ENCODE measurements at places on chromosomes 11 and 22.

DNA sequence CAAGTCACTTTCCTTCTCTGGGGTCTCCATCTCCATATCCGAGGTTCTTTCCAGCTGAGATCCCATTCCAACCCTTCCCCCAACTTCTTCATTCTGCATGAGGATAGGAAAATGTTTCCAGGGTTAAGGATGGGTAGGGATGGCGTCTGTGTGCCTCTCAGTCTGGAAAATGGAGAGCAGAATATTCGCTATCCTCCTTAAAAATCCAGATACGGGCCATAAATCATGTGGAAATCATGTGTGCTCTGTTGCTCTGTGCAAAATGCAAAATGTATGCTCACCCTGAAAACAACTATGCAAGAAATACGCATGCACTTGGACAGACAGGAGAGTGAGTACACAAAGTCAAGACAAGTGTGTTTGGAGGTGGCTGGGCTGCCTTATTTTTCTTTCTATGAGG lies 3.2 kb downstream of the CREB3L1 start:
- no peak for DNase-seq

DNA sequence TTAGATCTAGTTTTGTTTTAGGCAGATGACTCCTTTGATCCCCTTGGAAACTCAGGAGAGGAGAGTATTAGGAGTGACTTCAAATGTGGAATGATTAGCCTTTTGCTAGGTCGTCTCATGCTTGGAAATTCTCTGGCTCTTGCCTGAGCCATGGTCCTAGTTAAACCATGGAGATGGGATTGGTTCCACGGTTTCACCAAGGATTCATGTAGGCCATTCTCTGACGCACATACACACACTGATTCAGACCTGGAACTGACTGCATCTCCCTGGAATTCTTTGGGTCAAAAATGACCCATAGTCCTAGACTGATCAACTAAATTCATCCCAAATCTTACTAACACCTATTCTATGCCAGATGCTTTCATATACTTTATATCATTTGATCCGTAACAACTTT lies 56.5 kb downstream of the POLD3 start:
- DNase-seq = no peak

DNA sequence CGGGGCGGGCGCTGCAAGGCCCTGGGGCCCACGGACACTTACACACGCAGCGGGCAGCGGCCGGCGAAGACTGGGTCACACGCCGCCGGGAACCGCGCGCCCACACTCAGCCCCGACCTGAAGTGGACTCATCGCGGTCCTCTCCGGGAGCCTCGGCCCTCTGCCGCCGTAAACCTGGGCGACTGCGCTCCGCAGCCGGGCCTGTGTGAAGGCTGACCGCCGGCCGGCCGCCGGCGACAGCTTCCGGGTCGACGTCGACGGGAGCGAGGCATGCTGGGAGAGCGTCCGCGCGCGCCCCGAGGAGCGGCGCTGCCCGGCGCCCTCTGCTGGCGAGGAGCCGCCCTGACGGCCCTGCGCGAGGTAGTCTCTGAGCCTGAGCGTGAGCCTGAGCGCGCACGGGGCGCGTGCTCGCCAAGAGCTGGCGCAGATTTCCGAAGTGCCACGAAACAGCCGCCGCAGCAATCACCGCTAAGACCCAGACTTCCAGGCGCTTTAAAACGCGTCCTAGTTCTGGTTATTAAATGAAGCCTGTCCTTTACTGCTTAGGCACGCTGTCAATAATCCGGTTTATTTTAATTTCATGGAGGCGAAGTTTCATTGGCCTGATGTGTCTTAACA lies at the start of gene SNX19:
Gene SNX19, minus strand, starts transcription at position 242 of the 618 bp plus-strand sequence. CDS start 540 bp downstream, outside the sequence.
- peak; percentile 89 for DNase-seq

DNA sequence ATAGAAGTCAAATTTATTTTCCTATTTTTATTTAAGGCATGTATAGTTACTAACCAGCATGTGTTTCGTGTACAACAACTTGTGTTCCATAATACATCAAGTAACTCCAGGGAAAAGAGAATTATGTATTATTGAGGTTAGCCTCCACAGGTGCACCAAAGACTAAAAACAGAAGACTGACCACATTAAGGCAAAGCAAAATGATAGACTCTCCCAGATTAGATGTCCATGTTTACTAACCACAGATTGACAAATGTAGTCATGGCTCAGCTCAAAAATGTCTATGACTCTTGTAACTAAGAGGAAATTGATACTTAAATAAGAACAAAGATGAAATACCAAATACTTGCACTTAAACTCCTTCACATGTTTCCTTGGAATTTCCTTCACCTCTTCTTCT lies 238.5 kb downstream of the METTL15 start:
- DNase-seq = no peak

DNA sequence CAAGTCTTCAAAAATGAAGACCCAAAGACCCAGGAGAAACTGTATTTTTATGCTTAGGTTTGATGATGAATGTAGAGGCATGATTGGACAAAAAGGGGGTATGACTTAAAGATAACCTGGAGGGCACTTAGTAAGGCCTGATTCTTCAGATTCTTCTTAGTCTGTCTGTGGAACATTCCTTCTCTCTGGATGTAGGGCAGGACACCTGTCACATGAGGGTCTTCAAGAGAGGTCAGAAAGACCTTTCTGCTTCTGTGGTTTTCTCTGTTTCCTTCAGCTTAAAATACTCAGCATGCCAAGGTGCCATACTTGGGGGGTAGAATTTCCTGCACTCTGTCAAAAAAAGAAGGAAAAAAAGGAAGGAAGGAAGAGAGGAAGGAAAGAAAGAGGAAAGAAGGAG lies 78.1 kb downstream of the BLID start:
- DNase-seq = no peak

GRCh38 chr11:47254386-47254785 lies 3.4 kb upstream of the NR1H3 start:
- DNase-seq = no peak

DNA sequence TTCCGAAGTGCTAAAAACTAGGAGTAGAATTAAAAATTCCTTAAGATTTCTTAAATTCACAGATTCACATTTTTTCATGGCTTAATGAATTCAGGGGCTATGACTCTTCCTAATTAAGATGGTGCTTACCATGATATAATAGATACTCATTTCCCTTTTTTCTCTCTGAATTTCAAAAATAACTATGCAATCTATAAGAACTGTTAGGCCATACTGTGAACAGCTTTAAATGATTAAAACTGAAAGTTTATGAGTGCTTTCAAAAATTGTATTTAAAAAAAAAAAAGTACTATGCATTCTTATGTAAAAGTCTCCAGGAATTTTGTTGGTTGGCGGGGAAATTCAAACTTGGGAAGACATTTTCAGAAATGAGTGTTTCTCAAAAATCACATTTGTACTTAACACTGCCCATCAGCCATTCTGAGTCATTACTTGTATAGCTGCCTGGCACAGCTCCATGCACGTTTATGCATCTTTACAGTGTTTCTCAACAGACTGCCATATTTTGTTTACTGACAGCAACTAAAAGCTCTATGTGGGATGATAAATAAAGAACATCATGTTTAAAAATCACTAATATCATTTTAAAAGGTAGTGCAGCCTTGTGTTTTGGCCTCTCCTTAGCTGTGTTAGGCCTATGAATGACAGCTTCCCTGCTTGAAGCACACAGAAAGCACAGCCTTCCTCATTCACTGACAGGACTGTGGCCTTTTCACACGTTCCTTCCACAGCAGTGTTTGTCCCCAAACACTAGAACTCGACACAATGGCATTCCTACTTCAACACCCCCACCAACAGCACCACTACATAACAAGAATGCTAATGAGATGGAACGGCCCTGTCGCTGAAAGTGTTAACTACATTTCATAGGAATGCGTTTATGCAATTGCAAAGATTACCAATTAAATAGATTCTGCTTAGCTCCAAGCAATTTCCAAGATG lies 131.4 kb downstream of the DCDC1 start:
- DNase-seq = no peak

GRCh38 chr11:111393096-111393495 lies 14.0 kb upstream of the POU2AF1 start:
- DNase-seq = no peak

GRCh38 chr11:12862696-12863469 lies 146.2 kb upstream of the RASSF10 start:
- peak; percentile 74 for DNase-seq

DNA sequence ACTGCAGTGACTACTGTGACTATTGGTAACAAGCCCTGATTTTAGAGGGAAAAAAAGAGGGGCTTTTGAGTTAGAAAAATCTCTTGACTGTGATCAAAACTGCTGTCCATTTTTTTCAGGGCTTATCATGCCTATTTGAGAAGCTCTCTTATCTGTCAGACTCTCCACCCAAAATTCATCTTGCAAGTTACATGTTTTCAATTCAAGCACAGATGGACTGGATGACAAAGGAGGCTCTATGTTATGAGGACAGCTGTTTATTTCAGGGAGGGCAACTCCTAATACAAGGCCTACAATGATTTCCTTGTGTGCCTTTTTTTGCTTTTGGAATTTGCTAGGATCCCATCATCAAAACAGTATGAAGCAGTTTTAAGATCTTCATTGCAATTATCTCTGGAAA lies 35.2 kb upstream of the USP47 start:
- no peak for DNase-seq

GRCh38 chr22:27667121-27667843 lies 134.3 kb downstream of the MN1 start:
- DNase-seq = no peak

GRCh38 chr11:47415949-47416472 lies 7.6 kb downstream of the SLC39A13 start:
- DNase-seq = peak; percentile 97

- no peak for DNase-seq
Observed at GRCh38 chr11:61049063-61049377, 53.3 kb upstream of the CD5 start.

DNA sequence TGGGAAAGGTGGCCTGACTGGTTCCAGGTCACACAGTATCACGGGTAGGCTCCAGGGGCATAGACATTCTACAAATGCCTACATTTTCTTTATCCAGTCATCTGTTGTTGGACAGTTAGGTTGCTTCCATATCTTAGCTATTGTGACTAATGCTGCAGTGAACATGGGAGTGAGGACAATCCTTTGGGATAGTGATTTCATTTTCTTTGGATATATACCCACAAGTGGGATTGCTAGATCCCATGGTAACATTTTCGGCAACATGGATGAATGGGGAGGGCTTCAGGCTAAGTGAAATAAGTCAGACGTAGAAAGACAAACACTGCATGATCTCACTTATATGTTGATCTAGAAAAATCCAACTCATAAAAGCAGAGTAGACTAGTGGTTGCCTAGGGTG lies 744.3 kb downstream of the NTM start:
- no peak for DNase-seq

- DNase-seq = no peak
Observed at GRCh38 chr11:74504100-74504691, 10.7 kb upstream of the LIPT2 start.

- DNase-seq = no peak
Observed at GRCh38 chr22:41369424-41369745, 12.4 kb upstream of the TEF start.

DNA sequence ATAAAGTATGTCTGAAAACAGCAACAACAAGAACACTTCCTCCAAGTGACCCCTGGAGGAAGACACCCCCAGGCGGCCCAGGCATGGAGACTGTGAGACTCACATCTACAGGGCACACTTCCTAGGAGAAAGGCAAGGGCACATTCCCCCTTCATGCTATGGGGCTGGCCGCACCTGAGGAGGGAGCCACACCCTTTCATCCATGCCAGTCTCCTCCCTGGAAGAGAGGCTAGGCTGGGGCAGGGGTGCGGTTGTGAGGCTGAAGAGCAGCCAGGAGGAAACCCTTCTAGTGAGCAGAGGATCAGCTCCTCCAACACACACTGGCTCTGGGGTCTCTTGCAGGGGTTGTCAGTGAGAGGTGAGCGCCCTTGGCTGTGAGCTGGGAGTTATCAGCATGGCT lies 678.8 kb downstream of the NTM start:
- DNase-seq = no peak
